ENCODE measurements at places on chromosomes 13 and 19.
A peak's percentile ranks its signal among the peaks of the same experiment; 100 is the strongest.

- no peak for DNase-seq
Measured at GRCh38 chr13:90105276-90105675, 1242.2 kb upstream of the MIR17HG start.

GRCh38 chr19:35879770-35880317, 11.5 kb downstream of the APLP1 start:
- DNase-seq, result peak; percentile 94

DNA sequence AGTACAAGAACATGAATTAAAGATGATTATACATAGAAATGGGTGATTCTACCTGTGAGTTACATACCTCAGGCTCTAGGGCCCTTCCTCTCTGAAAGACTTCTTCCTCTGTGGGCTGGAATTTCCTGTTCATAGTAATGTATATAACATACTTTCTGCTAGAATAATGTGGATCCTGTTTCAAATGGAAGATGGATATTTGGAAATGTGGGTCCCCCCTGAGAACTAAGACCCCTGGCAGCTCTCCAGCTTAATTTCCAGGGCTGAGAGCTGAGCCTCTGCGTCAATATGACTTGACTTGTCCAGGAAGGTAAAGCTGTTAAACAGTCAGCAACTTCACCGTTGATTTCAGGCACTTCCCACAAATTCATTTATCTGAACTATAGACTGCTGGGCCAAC, 296.3 kb downstream of the NALCN start:
- no peak for DNase-seq

DNA sequence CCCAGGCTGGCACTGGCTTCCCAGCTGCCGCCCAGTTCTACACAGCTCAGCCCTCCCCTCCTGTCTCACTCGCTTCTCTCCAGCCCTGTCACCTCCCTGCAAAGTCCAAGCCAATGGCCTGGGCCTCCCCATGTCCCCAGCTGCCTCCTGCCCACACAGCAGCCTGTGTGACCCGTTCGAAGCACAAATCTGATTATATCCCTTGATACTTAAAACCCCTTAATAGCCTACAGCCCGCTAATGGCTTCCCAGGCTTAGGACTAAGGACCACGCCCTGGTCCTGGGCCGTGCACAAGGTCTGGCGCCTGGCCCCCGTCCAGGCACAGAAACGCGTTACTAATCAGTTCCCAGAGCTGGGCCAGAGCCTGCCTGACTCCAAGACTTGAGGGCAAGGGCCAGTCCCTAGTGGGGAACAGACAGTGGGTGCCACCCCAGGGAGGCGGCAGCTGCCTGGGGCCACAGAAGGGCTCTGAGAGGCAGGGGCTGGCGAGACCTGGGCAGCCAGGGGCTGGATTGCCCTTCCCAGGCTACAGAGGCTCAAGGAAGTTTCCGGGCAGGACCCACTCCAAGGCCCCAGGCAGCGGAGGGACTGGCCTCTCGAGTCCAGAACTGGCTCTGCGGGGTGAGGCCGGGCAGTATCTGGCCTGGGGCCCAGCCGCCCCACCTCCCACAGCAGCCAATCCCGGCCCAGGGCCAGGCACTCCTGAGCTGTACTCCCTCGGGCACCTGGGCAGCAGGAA, 10.4 kb downstream of the XAB2 start:
- no peak for DNase-seq

- peak; percentile 42 for DNase-seq
Measured at GRCh38 chr13:113548171-113548641, 36.3 kb upstream of the TFDP1 start.

DNA sequence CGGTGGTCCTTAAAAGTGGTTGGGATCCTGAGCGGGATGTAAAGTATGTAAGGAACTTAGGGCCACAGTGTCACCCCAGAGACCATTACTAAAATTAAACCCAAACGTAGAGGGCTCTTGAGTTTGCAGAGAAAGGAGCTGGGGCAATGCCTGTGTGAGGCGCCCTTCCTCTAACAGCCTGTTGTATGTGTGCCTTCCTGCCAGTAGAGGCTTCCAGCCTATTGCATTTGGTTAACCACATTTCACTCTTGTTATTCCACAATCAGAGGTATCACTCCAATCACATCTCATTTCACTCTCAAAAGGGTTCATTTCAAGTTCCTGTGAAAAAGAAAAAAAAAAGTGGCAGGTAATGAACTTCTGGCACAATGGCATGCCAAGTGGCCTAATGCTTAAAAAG, 29.4 kb downstream of the DIAPH3 start:
- no peak for DNase-seq

- DNase-seq, result peak; percentile 63
Measured at GRCh38 chr19:50449236-50449899, 16.7 kb downstream of the MYBPC2 start.

- no peak for DNase-seq
Measured at GRCh38 chr13:48165727-48166126, 67.3 kb upstream of the ITM2B start.

DNA sequence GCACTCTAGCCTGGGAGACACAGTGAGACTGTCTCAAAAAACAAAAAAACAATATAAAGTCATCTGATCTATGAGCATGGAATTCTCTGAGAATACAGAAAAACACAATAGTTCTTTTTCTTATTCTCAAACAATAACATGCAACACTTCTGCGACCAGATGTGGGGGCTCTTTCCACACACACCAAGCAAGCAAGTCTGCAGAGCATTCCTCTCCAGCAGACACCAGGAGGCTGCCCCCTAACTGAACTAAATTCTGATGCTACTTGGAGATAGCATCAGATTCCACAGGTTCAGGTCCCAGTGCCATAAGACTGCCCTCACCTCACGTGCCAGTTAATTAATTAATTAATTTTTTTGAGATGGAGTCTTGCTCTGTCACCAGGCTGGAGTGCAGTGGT, 27.7 kb downstream of the ZNF101 start:
- no peak for DNase-seq

- DNase-seq, result no peak
Measured at GRCh38 chr19:51161867-51162496, 19.9 kb downstream of the SIGLEC7 start.

DNA sequence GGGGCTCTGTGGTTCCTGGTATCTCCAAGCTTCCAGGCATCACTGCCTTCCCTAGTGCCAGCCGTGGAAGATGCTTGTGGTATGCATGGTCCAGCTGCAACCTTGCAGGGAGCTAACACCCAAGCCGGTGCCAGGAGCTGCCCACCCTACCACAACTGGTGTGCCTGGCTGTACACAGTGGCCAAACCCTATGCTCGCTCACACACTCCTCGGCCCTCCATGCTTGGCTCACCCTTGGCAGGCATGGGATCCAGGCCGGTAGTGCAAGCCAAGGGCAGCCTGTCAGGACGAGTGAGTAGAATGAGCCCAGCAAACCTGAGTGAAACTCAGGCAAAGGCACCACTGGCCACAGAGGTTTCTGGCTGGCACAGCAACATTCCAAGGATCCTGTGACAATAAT, 1676.0 kb downstream of the SLITRK1 start:
- no peak for DNase-seq

DNA sequence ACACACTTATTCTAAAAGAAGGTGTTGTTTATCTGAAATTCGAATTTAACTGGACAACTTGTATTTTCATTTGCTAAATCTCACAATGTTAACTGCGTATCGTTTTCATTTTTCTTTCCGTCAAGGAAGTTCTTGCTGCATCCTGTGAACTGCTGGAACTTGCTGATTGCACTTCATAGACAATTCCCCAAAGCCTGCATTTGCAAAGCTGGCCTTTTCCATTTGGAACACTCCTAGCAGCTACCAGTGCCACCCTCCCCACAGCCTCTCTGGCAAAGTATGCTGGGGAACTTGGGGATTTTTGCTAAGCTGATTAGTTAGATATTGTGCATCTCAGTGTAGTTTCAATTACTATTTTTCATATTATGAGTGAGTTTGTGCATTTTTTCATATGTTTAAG, 20.4 kb upstream of the ARGLU1 start:
- DNase-seq, result no peak

DNA sequence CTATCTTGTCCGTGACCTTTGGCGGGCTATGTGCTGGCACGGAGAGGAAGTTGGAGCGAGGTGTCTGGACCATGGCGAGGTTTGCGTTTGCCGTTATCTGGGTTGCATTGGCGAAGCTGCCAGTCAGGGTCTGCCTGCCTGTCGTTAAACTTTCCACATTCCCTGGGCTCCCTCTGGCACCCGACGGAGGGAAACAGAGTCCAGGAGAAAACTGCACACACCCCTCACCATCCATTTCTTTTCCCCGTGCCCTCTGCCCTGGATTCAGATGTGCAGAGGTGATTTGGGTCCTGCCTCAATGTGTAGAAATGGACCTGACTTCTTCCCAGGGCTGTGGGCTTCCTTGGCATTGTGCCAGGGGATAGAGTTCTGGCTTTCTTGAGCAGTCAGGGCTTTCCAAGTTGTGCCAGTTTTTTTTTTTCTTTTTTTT, 142.4 kb downstream of the URI1 start:
- no peak for DNase-seq

GRCh38 chr13:21035498-21035897, 25.9 kb downstream of the LATS2 start:
- DNase-seq, result no peak

DNA sequence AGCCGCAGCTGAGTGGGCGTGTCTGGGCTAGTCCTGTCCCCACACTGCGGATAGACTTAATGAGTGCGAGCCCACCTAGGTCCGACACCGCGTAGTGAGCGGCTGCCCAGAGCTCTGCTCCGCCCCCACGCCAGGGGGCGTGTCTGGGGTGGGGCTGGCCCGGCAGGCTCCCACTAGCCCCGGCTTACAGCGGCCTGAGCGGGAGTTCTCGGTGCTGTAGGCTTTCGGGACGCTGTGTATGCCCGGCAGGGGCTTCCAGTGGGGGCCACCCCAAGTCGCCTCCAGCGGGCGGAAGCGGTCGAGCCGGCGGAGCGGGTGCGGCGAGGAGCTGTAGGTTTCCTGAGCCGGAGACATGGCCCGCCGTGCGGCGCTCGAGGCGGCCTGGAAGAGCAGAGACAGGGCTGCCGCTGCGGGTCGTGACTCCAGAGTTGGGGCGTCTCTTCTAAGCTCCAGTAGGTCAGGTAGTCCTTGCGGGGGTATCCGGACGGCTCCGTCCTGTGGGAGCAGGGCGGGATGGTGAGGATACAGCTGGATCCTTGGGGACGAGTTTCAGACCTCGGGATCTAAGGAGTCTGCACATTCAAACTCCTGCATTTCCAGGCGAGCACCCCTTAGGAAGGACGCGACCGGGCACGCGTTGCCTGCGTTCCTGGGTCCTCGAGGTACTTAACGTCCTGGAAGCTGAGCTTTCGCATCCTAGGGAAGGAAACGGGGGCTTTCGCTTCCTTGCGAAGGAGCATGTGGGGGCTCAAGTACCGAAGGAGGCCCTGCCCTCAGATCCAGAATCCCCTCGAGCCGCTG, 1.2 kb downstream of the CGB7 start:
- DNase-seq, result peak; percentile 66

DNA sequence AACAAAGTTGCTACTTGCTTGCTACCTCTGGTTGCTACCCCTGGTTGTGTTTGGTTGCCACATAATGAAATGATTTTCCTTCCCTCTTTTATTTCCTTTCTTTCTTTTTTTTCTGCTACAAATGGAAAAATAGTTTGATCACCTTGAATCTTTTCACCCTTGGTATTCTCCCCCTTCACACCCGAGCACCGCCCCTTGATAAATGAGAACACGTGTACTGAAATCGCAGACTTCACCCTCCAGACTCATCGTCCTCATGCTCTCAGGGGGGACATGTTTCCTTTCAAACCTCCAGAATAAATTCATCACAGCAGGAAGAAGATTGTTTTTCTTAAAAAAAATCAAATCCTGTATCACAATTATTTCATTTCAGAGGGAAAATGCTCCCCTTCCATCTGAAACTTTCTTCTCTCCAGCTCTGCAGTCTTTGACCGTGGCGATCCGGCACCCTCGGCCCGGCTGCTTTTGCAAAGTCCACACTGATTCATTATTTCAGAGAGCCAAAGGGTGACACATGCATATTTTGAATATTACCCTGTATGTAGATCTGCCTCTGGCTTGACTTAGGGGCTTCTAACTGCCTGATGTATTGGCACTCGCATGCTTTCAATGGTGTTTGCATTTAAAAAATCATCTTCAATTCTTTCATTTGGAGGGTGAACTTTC, 222.6 kb upstream of the MAB21L1 start:
- peak; percentile 30 for DNase-seq

DNA sequence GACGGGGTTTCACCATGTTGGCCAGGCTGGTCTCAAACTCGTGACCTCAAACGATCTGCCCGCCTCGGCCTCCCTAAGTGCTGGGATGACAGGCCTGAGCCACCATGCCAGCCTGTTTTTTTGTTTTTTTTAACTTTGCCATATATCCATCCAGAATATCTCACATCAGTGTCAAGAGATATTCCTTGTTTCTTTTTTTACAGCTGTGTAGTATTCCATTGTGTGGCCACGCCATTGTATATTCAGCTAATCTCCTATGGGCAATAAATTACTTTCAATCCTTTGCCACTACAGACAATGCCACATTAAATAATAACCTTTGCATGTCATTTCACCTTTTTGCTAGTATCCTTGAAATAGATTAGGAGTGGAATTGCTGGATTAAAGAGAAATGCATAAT, 15.3 kb downstream of the KHSRP start:
- no peak for DNase-seq

Measured in psoas muscle (tissue), 8 donors.